GM12865 (cell line): ENCODE measurements at places on chromosomes 3 and 15.

GRCh38 chr3:126758882-126759281 lies 54.8 kb downstream of the CHCHD6 start:
- no peak for DNase-seq

DNA sequence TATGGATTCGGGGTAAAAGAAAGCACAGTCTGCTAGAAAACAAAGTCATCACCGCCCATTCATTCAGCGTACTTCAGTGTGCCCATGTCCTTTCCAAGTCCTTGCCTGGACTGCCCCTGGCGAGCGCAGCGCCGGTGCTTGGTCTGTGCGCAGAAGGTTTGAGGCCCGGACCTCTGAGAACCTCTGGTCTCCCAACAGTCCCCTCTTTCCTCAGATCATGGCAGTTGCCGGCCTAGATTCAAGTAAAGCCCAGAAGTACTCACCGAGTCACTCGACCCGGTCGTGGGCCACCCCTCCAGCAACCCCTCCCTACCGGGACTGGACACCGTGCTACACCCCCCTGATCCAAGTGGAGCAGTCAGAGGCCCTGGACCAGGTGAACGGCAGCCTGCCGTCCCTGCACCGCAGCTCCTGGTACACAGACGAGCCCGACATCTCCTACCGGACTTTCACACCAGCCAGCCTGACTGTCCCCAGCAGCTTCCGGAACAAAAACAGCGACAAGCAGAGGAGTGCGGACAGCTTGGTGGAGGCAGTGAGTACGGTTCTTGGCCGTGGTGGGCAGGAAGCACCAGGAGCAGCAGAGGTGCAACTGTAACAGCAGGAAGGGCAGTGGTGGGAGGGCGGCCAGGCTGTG lies 36.3 kb downstream of the CHDH start:
- DNase-seq, result no peak

DNA sequence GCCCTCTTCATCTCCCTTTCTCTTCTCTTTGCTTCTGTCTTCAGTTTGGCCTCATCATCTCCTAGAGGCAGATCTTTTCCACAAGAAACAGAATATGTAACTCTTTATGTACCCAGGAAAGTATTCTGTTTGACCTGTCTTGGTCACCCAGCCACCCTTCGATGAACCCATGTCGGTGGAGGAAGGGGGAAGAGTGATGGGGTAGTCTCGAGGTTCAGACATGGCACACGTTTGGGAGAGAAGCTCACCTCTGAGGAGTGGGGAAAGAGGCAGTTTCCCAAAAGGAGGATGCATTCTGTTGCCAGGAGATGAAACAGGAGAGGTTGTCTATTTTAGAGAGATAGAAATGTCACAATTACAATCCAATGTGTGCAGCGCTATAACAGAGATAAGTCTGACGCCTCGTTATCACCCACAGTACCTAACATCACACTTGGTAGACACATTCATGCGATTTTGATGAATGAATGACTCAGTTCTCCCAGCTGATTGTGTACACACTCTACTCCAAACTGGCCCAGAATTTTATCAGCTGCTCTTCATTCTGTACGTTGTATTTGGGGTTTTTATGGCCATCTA lies 722 bp upstream of the CCDC50 start:
- DNase-seq, result no peak

GRCh38 chr3:12743583-12743982 lies 15.5 kb downstream of the TMEM40 start:
- no peak for DNase-seq

DNA sequence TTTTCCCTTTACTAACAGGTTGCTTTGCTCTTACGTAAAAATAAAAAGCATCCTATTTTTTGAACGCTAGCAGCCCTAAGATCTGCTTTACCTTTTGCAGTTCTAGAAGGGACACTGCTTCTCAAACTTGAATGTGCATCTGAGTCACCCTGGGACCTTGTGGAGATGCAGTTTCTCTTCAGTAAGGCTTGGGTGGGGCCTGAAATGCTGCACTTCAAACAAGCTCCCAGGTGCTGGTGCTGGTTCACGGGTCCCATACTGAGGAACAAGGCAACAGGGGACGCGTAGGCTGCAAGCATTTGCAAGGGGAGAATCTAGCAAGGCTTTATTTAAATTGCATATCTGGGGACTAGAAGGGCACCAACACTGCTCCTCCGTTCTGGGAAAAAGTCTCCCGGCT lies 30.0 kb downstream of the MB21D2 start:
- peak; percentile 74 for DNase-seq

DNA sequence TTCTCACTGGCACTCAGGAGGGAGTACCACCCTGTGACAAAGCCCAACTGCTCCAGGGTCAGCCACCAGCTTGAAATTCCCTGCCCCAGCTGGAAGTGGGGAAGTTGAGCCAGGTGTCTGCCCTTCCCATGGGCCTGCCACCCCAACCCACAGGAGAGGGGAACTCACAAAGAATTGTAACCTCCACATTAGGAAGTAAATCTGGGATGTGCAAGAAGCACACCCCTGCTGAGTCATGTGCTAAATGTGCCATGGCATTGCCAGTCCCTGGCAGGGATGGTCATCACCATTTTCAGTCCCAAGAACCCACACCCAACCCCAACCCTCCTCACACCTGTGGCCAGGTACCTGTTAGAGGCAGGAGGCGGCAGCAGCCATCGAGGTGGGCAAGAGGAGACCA lies 165.2 kb upstream of the THBS1 start:
- no peak for DNase-seq

DNA sequence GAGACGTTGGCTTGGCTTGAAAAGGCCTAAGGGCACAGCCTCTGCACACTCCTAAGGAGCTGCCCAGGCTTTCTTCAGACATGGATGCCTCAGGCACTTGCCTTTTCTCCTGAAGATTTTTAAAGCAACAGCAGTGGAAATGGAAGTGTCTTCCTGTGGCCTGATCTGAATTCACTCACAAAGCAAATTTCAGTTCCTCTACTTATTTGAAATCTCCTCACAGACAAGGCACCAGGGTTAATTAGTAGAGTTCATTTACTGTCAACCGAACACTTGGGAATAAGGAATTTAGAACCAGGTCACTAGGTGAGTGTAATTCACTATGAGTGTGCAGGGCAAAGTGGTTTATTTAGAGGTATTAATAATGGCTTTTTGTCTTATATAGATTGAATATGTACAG lies 27.2 kb upstream of the DAZL start:
- no peak for DNase-seq

- no peak for DNase-seq
Observed at GRCh38 chr15:31461375-31461774, 134.7 kb downstream of the KLF13 start.

- DNase-seq, result no peak
Observed at GRCh38 chr3:79253704-79254103, 514.1 kb downstream of the ROBO1 start.
